ENCODE measurements at places on chromosomes 6 and 20.

DNA sequence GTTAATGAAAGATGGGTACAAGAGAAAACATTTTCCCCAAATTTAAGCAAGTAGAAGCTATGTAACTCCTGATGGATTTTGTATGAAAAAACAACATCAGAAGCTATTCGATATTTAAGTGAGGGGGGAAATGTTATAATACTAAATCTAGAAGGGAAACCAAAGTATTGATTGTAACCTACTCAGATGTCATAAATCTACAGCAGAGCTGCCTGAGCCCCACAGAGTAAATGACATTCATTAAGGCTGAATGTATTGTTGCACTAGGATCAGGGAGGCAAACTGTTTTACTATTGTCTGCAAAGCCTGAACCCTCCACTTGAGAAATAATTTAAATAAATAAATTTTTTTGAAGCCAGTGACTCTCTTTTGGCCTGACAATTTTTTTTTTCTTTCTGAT lies 19.3 kb downstream of the ANKRD6 start:
- DNase-seq: no peak

DNA sequence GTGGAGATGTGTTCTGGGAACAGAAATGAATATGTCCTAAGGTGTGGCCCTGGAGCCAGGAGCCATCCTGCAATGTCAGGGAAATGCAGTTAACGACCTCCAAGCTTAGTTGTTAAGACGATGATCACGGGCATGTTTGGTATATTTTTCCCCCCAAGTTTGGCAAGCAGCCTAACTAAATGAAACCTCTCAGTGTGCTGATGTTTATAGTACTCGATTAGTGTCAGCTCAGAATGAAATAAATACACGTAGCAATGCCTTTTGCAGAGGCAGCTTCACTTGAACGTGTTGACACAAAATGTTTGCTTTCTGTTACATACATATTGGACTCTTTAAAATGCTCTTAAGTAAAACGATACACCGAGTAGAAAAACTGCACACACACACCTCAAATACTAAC lies 76.2 kb upstream of the OLIG3 start:
- DNase-seq: no peak

DNA sequence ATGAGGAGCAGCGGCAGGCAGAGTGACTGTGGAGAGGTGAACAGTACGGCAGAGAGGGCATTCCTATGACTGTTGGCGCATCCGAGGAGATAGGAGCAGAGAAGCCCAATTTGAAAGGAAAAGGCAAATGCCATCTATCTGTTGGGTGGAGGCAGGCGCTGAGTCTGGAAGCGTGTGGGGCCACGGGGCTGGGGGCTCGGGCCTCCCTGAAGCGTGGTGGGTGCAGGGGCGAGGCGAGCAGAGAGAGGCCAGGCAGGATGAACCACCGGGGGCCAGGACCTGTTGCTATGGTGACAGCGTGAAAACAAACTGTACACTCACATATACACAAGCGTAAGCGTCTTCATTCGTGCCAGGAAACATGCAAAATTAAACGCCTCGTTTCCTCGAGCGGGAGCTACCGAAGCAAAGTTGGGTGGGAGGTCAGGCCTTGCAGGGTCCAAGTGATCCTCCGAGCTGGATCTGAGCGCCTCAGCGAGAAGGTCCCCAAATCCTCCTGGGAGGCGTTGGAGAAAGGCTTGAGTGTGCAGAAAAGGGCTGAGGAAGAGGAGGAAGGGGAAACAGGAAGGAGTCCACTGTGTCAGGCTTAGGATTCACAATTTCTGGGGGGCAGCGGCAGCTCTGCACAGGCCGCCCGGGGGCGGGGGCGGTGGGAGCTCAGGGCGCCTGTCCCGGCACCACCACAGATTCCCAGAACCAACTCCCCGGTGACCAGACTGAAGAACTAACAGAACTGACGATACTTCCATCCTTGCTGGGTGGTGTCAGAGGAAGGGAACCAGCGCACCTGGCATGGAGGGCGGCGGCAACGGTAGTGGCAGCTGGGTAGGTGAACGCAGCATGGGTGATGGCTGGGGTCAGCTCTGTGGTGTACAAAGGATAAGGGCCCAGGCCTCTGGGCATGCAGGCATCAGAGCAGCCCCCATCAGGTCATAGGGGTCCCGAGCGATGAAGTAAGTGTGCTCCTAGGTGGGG lies 68.2 kb downstream of the KHDC1L start:
- DNase-seq: no peak

DNA sequence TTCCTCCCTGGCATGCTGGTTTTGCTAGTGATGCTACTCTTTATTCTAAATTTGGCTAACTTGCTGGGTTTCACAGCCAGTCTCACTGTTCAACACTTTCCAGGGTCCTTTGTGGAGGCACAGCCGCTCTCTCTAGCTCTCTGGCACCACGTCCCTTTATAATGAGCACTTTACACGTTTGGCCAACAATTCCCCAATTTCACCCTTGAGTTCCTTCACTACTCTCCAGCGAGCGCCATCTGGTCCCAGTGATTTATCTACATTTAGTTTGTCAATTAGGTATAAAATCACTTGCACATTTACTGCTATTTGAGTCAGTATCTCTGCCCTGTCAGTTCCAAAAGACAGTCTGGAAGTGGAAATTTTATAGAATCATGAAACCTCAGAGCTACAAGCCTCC lies 241.9 kb upstream of the MOCS1 start:
- DNase-seq: no peak

- no peak for DNase-seq
These were observed 78.6 kb upstream of the PTPRK start for GRCh38 chr6:128599036-128599435.

DNA sequence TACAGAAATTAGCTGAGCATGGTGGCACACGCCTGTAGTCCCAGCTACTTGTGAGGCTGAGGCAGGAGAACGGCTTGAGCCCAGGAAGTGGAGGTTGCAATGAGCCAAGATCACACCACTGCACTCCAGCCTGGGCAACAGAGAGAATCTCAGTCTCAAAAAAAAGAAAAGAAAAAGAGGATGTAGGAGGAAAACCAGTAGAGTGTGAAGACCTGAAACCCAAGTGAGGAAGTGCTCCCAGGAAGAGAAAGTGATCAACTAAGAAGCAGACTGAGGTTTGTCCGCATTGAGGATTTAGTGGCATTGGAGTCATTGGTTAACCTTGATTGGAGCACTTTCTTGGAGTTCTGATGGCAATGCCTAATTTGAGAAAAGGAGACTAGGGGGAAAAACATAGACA lies 20.6 kb upstream of the TASP1 start:
- peak; percentile 24 for DNase-seq

DNA sequence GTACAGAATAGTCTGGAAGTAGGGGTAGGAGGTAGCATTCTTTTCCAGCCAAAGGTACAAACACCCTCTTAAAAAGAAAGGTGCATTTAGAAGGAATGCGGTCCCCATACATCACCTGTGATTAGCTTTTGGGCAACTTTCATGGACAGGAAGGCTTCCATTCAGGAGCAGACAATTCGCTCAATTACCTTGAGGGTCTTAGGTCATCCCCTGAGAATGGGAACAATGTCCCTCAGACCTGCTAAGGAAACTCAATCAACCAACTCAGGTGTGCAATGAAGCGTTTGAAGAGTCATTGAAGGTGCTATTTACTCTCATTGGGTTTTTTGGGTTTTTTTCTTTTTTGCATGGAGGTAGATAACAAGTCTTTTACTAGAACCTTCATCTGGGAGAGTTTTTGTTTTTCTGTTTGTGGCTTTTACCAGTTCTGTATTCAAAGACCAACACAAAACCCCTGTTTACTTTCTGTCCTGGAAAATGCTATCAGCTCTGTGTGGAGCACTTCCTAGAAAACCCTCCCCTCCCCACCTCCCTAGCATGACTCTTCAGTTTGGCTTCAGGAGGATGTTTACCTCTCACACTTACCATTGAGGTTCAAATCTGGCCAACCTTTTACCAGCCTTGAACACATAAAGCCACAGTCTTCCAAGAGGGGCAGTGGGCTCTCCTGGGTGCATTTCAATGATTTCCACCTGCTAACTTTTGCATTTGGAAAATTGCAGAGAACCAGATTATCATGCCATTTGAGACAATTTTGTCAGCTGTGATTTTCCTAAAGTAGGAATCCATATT lies 271.2 kb upstream of the PRDM1 start:
- no peak for DNase-seq

GRCh38 chr6:44217332-44218143 lies 812 bp downstream of the MYMX start:
- peak; percentile 19 for DNase-seq

DNA sequence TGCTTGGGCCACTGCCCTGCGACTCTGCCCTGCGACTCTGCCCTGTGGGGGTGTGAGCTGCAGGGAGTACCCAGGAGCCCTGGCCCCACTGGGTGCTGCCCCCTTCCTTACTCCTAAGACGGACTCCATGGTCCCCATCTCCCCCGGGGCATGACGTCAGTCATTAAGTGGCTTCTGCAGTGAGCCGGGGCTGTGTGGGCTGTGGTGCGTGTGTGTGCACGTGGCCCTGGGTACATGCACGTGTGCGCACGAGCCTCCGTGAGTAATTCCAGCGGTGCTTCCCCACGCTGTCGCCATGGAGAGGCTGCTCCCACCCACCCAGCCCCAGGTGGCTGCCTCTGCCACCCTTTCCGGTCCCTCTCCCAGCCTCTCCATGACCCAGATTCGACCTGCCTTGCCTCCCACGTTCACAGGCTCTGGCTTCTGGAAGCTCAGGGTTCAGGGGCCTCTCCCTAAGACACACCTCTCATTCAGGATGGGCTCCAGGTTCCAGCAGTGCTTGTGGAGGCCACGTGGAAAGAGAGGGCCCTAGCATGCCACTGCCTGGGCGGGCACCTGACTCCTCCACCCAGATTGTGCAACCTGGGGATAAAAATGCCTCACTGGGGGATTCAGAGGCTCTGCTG lies 88.3 kb downstream of the DLGAP4 start:
- DNase-seq: no peak

GRCh38 chr6:35025232-35026188 lies 115.6 kb downstream of the TCP11 start:
- DNase-seq: peak; percentile 56

DNA sequence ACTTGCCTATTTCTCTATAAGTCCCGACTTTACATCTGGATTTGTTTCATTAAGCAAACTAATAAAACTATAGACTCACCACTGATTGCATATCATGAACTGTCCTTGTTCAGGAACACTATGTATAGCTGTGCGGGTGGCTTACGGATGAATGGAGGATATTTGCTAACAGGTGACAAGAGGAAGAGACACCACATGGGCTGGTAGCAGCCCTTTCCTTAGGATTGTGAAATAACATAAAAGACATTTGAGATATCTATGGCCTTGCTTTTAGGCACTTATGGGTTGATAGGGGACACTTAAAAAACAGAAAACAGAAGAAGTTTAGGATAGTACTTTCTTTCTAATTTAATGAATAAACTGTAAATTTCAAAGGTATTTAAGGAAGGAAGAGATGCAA lies 5.0 kb upstream of the CAP2 start:
- no peak for DNase-seq

- DNase-seq: peak; percentile 27
These were observed 122.2 kb downstream of the KIF16B start for GRCh38 chr20:16451001-16451400.

DNA sequence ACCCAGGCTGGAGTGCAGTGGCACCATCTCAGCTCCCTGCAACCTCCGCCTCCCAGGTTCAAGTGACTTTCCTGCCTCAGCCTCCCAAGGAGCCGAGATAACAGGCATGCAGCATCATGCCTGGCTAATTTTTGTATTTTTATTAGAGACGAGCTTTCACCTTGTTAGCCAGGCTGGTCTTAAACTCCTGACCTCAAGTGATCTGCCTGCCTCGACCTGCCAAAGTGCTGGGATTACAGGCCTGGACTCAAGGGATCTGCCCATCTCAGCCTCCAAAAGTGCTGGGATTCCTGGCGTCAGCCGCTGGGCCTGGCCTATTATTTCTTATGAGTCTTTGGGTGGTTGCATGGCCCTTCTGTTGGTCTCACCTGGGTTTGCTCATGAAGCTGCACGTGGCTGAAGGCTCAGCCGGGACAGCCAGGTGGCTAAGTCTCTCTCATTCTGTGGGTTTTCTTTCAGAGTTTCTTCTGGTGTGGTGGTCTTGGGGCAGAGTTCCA lies 45.6 kb upstream of the NCOA3 start:
- no peak for DNase-seq

GRCh38 chr20:42901689-42902440 lies 287.8 kb downstream of the PTPRT start:
- no peak for DNase-seq

DNA sequence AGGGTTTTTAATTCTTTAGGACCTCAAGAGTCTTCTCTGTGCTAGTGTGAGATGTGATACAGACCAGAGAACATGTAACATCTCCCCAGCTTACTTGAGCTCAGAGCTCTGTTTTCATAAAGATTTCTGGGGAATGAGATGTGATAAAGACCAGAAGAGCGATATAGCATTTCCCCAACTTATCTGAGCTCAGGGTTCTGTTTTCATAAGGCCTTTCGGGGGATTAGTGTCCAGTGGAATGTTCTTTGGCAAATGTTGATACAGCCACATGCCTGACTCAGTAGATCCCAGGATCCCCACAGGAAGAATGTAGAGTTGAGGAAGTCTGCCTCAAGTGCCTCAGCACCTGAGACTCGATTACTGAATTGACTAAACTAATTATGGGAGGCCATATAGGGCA lies 18.7 kb upstream of the TOP1 start:
- DNase-seq: no peak

DNA sequence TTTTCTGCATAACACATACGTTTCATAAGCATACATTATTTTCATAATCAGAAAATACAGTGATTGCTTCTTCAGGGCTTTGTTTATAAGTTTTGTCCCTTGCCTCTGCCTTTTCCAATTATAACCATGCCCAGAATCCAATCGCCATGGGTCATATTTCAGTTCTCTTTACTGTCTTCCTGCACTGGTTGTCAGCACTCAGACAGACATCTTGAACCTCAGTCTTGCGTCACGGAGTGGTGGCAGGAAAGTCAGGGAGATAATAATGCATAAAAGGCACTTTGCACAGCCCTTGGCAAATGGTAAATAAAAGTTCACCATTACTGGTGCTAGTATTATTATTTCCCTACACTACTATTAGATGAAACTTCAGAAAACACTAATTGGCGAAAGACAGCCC lies 7.2 kb downstream of the KIF16B start:
- DNase-seq: no peak

GRCh38 chr6:33717934-33718455 lies 6.5 kb upstream of the UQCC2 start:
- no peak for DNase-seq

- DNase-seq: no peak
These were observed 159.8 kb upstream of the GGTLC1 start for GRCh38 chr20:24148372-24148771.

- DNase-seq: no peak
These were observed 2.8 kb downstream of the DBNDD2 start for GRCh38 chr20:45410887-45411286.

DNA sequence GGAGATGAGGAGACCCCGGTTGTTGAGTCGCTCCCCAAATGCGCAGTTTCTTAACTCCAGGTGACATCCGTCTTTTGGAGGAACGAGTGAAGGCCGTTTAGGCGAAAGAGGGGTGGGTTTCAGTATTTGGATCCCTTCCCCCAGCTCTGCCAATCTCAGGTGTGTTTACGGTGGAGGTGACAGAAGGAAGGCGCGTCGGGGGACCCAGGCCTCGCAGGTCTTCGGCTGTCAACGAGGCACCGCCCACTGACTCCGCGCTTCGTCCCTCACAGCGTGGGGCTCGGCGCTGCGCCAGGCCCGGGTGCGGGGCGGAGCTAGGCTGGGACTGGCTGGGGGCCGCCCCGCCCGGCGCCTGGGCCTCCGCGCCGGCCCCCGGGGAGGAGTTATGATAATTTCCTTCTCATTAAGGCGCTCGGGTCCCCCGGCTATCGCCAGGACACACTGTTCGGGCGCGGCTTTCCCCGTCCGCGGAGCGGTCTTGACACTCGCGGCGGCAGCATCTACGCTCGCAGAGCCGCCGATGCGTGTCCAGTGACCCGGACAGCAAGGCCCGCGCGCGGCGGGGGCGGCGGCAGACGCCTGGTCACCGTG lies at the start of gene TFAP2C:
Gene TFAP2C, plus strand, starts transcription at position 434 of the 591 bp plus-strand sequence. CDS start 239 bp downstream, outside the sequence.
- DNase-seq: no peak

GRCh38 chr20:53808733-53809132 lies 215.1 kb upstream of the ZNF217 start:
- DNase-seq: no peak

Data from pons (tissue), 1 donor.